Endothelial cell (in vitro differentiated cells): ENCODE measurements at places on chromosomes 1 and 21. TPM values are rescaled to one million over a fixed set of nuclear protein-coding genes. Genes with fewer than 3 reads are reported as not detected.

DNA sequence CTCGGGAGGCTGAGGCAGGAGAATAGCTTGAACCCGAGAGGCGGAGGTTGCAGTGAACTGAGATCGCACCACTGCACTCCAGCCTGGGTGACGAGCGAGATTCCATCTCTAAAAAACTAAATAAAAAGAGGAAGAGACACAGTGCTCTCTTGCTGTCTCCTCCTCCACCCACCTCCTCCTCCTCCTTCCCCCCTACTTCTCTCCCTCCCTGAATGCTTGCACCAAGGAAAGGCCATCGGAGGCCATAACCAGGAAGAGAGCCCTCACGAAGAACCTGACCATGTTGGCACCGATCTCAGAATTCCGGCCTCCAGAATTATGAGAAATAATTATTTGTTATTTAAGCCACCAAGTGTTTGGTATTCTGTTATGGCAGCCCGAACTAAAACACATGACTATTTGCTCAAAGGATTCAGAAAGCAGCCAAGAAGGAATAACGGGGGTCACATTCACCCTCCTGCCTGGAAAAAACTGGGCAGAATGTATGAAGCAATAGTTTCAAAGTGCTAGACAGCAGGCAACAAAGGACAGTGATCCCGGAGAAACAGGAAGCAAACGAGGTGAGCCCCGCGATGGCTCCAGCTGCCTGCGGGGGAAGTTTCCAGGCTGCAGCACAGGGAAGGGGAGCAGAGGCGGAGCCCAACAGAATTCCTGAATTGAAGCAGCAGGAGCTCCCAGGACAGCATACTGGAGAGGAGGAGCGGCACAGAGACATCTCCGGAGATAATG lies 35.8 kb downstream of the LDLRAD1 start:
- H3K27ac ChIP-seq = peak overlapping the region; percentile 43
- peaks cover 3% of the 10 kb centered on the region for H3K27me3 ChIP-seq
- DNase-seq = peak; percentile 53
- H3K4me3 ChIP-seq = peak overlapping the region; percentile 66
- peaks cover 27% of the 10 kb centered on the region for H3K4me1 ChIP-seq

DNA sequence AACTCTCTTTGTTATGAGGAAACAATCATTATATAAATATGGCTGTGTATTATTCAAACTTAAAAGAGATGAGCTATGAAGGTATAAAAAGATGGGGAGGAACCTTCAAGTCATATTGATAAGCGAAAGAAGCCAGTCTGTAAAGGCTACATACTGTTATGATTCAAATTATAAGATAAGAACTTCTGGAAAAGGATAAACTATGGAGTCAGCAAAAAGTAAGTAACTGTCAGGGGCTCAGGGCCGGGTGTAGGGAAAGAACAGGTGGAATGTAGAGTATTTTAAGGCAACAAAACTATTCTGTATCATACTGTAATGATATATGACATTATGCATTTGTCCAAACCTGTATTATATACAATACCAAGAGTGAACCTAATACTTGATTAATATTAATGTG lies 573.1 kb upstream of the ZRANB2 start:
- no peaks in the 10 kb centered on the region for H3K4me1 ChIP-seq
- no peak for DNase-seq
- H3K27me3 ChIP-seq = no peaks in the 10 kb centered on the region
- H3K36me3 ChIP-seq = no peaks in the 10 kb centered on the region
- H3K4me3 ChIP-seq = no peak overlapping the region
- no peak overlapping the region for H3K27ac ChIP-seq

DNA sequence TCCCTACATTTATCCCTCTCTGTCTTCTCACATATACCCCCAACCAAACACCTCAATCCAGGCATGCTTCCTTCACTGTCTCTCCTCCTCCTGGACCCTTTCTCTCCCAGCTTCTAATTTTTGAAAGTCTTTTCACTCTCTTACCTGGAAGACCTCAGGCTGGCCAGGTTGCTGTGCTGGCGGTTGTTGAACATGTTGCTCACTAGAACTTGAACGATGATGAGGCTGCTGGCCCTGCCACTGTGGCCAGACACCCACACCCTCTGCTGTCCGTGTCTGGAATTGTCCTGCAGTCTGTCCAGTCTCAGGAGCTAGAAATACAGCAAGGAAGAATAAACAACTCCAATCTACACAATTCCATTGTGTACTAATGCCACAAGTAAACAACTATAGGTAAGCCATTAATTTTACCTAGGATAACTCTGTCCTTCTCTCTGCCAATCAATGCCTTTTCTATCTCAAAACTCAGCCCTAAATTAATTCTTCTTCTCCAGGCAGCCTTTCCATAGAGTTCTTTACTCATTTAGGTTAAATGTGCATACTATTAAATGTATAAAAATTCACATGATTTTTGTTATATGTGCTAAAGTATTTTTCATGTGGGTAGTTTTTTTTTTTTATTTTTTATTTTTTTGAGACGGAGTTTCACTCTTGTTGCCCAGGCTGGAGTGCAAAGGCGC lies 5.1 kb upstream of the CTSK start:
- H3K4me3 ChIP-seq = no peak overlapping the region
- no peak overlapping the region for H3K27ac ChIP-seq
- no peaks in the 10 kb centered on the region for H3K27me3 ChIP-seq

DNA sequence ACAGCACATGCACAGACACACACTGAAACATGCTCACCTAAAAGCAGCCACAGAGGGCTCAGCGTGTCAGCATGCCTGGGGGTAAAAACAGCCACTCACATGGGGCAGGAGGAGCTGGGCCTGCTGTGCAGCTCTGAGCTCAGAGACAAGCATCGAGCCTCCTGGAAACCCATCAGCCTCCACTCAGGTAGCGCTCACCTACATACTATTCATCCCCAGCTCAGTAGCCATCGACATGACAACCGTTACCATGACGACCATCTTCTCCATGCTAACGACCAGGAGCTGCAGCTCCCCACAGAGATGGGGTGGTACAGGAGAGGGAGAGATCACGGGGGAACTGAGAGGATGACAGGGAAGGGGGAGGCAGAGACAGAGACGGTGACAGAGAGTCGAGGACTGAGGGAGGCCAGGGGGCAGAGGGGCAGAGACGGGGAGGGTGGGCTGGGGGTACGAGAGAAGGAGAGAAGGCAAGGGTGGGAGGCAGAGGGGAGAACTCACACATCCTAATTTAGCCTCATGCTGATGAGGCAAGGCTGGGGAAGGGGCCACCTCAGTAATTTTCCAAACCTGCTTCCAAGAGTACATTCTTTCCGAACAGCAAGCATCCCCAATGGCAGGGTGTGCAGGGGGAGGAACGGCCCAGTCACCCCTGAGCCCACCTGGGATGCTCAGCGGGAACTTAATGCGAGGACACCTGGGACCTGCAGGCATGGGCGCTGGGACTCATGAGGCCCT lies 28.4 kb downstream of the SDC3 start:
- peaks cover 3% of the 10 kb centered on the region for H3K36me3 ChIP-seq
- H3K27me3 ChIP-seq = peaks cover 13% of the 10 kb centered on the region
- peak overlapping the region; percentile 32 for H3K27ac ChIP-seq
- peaks cover 44% of the 10 kb centered on the region for H3K4me1 ChIP-seq
- no peak for DNase-seq
- no peak overlapping the region for H3K4me3 ChIP-seq

DNA sequence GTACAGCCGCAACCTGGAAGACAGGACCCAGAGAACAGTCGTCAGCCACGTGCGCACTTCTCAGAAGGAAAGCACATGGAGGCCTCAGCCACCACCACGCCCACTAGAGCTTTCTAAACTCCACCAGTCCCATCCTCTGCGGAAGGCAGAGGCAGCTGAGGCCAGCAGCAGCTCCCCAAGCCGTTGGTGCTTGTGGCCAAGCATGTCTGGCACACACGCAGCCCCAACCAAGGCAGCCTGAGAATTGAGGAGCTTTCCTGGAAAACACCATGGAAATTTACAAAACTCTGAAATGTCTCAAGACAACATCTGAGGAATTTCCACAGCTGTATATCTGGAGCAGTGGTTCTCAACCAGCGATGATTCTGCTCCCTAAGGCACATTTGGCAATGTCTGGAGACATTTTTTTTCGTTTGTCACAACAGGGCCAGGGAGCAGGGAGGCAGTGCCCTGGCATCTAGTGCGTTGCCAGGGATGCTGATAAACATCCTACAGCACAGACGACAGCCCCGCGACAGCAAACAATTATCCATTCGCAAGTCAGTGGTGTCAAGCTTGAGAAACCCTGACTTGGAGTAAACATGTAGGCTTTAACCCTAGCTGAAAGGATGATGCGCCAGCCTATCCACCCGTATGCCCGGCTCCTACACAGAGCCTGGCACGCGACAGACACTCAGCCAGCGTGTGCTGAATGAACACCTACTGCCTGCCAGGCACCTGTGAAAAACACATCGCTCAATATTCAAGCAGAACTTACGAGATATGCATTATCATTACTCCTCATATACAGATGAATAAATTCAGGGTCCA lies 24.7 kb downstream of the NPHP4 start:
- peaks cover 2% of the 10 kb centered on the region for H3K27me3 ChIP-seq
- no peak overlapping the region for H3K4me3 ChIP-seq
- H3K27ac ChIP-seq = no peak overlapping the region
- DNase-seq = no peak

DNA sequence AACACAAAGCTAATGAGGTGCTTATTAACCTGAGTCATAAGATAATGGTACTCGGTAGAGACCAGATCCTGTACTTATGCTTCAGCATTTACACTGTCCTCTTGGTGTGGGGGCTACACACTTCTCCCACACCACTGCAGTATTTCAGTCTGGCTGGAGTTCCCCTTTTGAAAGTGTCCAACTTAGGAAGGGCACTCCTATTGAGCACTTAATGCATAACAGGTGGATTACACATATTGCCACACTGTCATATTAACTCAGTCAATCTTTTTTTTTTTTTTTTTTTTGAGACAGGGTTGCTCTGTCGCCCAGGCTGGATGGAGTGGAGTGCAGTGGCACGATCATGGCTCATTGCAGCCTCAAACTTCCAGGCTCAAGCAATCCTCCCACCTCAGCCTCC lies 1.5 kb downstream of the GPATCH4 start:
- no peak for DNase-seq
- peaks cover 3% of the 10 kb centered on the region for H3K27me3 ChIP-seq
- H3K4me1 ChIP-seq = peaks cover 23% of the 10 kb centered on the region

- no peak overlapping the region for H3K4me3 ChIP-seq
- no peaks in the 10 kb centered on the region for H3K36me3 ChIP-seq
- peaks cover 4% of the 10 kb centered on the region for H3K4me1 ChIP-seq
These were observed 22.6 kb downstream of the ANKRD13C start for GRCh38 chr1:70331962-70332361.

DNA sequence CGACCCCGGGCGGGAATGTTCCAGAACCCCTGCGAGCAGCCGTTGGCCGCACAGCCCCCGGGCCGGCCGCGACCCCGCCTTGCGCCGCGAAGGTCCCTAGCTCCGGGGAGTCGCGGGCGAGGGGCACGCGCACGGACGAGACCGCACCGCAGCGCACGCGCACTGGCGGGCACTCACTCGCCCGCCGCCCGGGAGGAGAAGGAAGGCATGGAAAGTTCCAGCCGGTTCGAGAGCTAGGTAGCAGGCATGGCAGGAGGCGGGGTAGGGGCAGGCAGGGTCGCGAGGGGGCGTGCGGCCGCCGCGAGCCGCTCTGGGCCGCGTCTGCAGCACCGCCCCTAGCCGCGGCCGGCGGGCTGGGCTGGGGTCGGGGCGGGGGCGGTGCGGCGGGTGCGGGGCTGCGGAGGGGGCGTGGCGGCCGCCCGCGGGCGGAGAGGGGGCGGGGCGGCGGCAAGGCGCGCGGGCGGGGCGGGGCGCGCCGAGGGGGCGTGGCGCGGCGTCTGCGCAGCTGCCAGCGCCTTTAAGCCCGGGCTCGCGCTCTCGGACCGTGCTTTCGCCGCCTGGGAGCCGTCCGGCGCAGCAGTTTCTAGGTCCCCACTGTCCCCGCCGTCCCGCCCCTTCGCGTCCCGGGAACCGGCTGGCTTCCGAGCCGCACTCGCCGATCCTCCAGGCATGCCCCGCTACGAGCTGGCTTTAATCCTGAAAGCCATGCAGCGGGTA lies at the start of the genes MRPS6 and SLC5A3:
TSS of gene MRPS6 (plus strand) at position 547 of the 717 bp plus-strand sequence. CDS start at position 670, 123 bp downstream.
TSS of gene SLC5A3 (plus strand) at position 547 of the 717 bp plus-strand sequence. CDS start 21,621 bp downstream, outside the sequence.
- H3K27me3 ChIP-seq = peaks cover 4% of the 10 kb centered on the region
- peaks cover 23% of the 10 kb centered on the region for H3K4me1 ChIP-seq
- H3K27ac ChIP-seq = peak within 1 kb of the TSS; percentile 67
- H3K36me3 ChIP-seq = no peaks in the 10 kb centered on the region
- peak; percentile 88 for DNase-seq

DNA sequence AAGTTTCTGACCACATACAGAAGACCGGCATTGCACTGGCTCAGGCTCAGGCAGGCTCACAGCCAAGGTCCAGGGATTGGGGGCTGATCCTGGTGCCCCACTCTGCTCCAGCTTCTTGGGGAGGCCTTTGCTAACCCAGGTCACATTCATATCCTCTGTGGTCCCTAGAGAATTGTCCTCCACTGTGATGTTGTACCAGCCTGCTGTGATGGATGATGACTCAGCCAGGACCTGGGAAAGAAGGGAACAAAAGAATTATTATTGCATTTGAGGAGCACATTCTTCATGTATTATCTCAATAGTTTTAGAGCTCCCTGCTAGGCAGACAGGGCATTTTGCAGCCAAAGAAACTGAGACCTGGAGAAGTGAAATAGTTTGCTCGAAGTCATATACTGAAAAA lies 114.3 kb upstream of the ETV3 start:
- peaks cover 15% of the 10 kb centered on the region for H3K27me3 ChIP-seq
- no peak overlapping the region for H3K4me3 ChIP-seq
- H3K27ac ChIP-seq = no peak overlapping the region

ADGRL4 gene
- total RNA-seq = 198 TPM

TSTD1 gene
- total RNA-seq = 14.2 TPM

CD48 gene
- not detected for total RNA-seq

PRDM16 gene
- 21.4 TPM for total RNA-seq

CCDC185 gene
- total RNA-seq = not detected

PDPN gene
- total RNA-seq = 4.3 TPM

PODN gene
- 0.10 TPM for total RNA-seq
